NCI-H69 (cell line): ENCODE measurements at places on chromosomes 2 and 18.

DNA sequence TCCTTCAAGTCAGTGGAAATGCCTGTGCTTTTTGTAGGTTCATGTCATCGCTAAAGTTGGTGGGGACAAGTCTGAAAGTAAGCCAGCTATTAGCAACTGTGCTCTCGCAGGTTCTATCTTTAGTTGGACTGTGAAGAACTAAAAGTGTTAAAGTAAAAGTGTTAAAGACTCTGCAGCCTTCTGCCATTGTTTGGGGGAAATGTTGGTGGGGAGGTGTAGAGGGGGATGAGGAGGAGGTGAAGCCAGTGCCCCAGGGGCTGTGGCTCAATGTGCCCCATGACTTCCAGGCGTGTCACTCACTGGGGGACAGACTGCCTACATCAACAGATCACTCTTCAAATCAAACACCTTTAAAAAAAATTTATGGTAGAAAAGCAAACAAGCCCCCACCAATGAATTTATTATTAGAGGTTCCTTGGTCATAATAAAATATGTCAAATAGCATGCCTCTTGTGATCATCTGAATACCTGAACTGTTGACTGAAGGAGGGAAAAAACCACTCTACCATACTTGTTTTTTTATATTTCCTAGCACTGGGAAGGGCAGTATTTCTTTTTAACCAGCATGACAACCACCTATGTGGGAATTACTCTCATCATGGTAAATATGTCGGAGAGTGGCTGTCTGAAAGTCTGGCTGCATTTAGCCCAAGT, 19.3 kb downstream of the TGFA start:
- no peak for DNase-seq

GRCh38 chr2:64581777-64582539, 57.8 kb downstream of the AFTPH start:
- peak; percentile 2 for DNase-seq

DNA sequence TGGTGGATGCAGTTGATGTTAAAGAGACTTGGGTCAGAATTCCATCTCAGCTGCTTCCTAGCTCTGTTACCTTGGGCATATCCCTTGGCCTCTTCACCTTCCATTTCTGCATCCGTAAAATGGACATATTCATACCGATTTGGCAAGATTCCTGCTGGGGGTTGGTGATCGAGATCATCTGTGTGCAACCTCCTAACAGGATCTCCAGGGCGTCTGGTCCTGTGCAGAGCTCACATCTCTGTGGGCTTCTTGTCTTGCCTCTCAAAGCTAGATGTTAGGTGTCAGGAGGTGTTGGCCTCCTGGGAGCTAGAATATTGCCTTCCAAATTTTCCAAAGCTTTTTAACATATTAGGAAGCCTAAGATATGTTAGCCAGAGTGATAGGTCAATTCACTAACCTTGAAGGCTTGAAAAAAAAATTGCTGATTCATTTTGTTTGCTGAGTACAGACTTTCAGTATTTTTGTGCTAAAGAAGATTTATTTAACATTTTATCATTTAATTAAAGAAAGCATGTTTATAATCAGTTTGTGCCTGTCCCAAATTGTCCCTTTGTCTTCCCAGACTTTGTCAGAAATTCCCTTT, 69.7 kb upstream of the ZNF516 start:
- no peak for DNase-seq

GRCh38 chr2:223692191-223692947, 90.2 kb upstream of the SCG2 start:
- peak; percentile 77 for DNase-seq

DNA sequence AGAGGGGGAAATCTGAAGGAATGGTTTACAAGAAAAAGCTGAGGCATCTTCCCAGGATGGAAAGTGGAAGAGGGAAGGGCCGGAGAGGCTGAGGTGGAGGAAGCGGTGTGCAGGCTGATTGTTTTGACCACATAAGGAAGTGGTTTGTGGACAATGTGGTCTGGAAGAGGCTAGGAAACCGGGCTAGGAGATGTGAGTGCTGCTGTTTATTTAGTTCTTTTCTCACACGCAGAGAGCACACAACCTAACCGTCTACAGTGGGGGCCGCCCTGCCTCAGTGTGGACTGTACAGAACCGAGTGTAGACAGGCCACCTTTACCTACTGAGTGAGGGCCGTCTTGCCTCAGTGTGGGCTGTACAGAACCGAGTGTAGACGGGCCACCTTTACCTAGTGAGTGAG, 251.7 kb upstream of the PXDN start:
- DNase-seq = no peak

- DNase-seq = no peak
Observed at GRCh38 chr2:33068261-33068660, 121.5 kb downstream of the LTBP1 start.

- no peak for DNase-seq
Observed at GRCh38 chr2:206432193-206433082, 10.9 kb upstream of the ADAM23 start.

GRCh38 chr18:72458271-72458670, 85.9 kb downstream of the CBLN2 start:
- no peak for DNase-seq

- DNase-seq = no peak
Observed at GRCh38 chr18:55869556-55870501, 281.8 kb upstream of the TCF4 start.

GRCh38 chr2:175824243-175824642, 177.8 kb downstream of the LNPK start:
- no peak for DNase-seq
